ENCODE measurements at places on chromosomes 2 and 18. TPM values are rescaled to one million over a fixed set of nuclear protein-coding genes. Genes with fewer than 3 reads are reported as not detected.

GLB1L gene
- total RNA-seq: 21.8 TPM

AGBL5 gene
- total RNA-seq: 38.0 TPM

CEP76 gene
- 5.9 TPM for total RNA-seq

RETREG2 gene
- 108 TPM for total RNA-seq

TCF23 gene
- not detected for total RNA-seq

Data from hematopoietic multipotent progenitor cell (in vitro differentiated cells).